ENCODE measurements at places on chromosomes 16 and 17. TPM values are rescaled to one million over a fixed set of nuclear protein-coding genes. Genes with fewer than 3 reads are reported as not detected.

DNA sequence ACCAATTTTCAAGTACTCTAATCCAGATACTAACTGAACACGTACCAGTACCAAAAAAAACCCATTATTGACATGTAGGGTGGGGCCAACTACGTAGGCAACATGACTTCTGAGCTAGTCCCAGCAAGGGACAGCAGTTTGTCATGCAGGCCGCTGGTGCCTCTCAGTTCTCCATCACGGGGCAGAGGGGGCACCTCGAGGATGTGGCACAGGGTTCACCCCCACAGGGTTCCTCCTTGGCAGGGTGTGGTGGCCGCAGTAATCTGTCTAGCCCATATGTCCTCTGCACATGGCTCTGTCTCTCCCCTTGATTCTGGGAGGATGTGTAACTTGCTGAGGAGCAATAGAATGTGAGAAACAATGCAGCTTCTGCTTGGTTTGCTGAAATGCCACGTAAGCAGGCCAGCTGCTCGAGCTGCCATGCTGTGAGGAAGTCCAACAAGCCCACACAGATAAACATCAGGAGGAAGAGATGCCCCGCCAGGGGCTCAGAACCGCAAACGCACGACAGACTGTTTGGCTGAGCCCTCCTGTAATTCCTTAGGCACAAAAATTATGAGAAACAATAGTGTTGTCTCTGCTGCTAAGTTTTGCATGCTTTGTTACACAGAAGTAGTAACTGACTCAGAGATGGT is 62.4 kb downstream of the NT5M start:
- DNase-seq, result no peak

DNA sequence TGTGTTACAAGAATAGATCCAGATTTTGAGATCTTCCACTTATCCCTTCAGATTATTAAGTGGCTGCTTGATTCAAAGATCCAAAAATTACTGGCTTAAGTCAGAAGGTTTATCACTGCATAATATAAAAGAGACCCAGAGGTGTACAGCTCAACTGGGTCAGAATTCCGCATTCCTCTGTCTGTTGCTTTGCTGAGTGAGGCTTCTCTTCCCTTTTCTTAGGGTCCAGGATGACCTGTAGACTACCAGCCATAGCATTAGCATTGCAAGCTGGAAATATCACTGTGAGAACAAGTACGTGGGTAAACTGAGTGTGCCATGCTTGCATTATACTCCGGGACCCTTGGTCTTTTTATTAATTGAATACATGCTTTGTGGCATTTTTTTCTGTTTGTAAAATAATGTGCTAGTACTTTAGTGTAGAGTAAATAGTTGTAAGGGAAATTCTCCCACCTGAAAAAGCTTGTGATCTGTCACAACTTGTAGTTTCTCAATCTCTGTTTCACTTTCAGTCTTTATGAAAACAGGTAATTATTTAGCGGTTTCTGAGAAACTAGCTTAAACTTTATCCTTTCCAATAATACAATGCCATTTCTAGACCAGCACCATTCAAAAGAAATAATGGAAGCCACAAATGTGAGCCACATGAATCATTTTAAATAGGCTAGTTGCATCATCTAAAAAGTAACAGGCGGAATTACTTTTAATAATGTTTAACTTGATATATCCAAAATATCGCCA is 61.6 kb downstream of the TNRC6C start:
- DNase-seq, result no peak

GRCh38 chr17:29642171-29642611 is 19.5 kb upstream of the CORO6 start:
- DNase-seq, result no peak

The SECTM1 gene
- 12.5 TPM for polyA plus RNA-seq

The ABCA6 gene
- 0.41 TPM for polyA plus RNA-seq

DNA sequence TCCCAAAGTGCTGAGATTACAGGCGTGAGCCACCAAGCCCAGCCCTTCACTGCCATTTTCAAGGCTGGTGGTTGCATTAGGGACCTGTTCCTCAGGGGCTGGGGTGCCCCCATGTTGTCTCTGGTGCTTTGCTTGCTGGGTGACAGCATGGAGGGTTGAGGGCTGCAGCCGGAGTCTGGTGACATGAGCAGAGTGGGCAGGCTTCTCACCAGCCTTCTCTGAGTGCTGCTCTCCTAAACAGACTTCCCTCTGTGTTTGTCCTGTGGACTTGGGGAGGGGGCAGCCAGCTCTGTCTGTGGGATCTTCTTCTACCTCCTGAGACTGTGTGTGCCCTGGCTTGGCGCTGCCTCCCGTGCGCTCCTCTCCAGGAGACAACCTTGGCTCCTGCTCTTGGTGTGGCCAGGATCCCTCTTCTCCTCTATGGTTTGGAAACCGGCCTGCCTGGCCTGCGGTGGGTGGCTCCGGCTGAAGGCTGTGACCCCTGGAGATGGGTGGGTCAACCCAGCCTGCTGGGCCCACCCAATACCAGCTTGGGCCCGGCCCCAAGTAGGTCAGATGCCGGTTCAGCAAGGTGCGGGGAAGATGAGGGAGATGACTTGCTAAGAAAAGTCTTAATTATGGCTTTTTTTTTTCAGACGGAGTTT is 72.1 kb downstream of the PDPK1 start:
- no peak for DNase-seq

The ELMO3 gene
- 0.57 TPM for polyA plus RNA-seq

- DNase-seq, result no peak
These were observed 104.7 kb upstream of the CHMP6 start for GRCh38 chr17:80886641-80887573.

GRCh38 chr17:56891751-56892150 is 22.1 kb downstream of the TRIM25 start:
- no peak for DNase-seq

The TMEM204 gene
- 6.2 TPM for polyA plus RNA-seq

DNA sequence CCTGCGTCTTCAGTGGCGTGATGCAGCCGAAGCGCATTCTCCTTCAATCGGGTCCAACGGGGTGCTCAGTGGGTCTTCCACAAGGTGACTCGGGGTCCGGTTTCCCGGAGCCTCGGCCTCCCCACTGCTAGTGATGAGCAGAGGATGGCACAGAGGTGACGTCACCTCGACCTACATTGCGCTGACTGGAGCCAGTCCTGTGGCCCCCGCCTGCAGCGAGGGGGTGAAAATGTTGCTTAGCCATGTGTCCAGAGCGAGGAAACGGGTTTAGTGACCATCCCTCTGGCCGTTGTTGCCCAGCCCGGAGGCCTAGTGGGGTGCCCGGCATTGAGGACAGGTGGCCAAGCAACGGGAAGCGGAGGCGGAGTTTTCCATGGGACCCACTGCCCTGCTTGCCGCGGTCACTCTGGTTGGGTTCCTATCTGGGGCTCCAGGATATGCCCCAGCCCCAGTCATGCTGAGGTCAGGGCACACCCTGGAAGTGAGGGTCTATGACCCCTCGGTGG is 190.6 kb upstream of the CIBAR2 start:
- DNase-seq, result no peak

DNA sequence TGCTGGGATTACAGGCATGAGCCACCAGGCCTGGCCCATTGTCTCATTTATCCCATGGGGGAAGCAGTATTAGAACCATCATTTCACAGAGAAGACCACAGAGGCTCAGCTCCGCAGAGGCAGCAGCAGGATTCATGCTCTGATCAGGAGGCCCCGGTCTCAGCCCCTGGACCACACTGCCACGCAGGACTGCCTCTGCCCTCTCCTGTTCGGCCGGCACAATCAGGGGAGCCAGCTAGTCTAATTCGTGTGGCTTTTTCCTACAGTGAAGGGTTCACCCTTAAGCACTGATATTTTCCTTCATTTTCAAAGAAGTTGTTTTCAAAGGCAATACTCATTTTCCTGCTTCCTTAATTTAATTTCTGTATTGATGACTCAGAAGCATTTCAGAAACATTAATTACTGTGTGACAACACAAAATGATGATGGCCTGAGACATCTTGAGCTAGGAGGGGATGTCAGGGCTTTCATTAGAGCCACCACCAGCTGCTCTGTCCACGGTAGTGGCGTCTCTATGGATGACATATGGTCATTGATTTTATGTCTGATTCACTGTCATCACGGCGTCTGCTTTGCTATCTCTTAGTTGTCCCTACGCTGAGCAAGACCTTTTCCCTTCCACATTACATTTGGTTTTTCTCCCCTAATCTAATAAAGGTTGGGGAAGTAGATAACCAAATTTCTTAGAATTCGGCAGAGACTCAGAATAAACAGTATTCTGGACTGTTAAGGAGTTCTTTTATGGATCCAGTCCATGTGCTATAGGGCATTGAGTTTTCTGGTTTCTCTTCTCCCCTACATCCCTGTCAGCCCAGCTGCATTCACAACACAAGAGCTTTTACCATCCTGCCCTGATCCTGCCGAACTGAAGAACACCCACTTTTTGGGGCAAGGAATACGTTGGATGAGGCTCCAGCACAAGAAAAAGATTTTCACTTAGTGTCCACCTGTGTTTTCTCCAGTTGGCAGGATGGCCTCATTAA is 314.0 kb downstream of the SLC39A11 start:
- no peak for DNase-seq

DNA sequence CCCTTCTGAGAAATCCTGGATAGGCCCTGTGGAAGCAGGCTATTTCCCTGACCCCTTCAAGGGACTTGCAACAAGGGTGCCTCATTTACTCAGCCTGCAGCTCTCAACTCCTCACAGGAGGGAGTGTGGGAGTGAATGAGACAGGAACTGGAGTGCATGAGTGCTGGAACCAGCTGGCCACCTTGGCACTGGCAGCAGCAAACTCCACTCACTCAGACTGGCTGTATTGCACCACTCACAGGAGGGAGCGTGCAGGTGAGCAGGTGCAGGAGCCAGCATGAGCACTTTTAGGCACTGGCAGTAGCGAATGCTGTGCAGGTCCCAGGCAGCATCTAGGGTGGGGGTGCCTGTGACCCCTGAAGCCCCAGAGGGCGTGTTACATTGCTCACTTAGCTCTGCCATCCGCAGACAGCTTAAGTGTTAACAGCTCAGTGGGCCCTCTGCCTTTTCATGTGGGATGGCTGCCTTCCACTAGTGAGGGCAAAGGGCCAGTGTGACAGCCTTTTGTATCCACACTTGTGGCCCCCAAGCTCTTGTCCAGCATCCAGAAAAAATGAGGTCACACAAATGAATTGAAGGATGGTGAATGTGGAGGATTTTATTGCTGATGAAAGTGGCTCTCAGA is 11.0 kb upstream of the ZNHIT3 start:
- no peak for DNase-seq

The DPEP2NB gene
- polyA plus RNA-seq, result not detected

The TEFM gene
- polyA plus RNA-seq, result 10.6 TPM

Data from AG04450 (cell line).